ENCODE measurements at places on chromosomes 1 and 21.

DNA sequence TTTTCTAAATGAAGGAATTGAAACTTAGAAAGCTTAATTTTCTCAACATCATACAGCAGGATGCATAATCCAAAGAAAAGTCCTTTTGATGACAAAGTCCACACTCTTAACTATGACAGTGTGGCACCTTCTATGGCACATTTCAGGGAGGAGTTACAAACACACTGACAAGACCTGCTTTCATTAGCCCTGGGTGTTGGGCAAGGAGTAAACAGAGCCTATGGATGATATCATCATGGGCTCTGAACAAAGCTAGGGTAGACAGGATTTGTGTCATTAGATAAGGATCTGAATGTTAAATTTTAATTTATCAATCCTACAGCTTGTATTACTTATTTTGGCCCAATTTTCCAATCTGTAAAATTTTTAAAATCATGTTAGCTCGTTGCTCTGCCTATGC lies 62.6 kb upstream of the DENND1B start:
- DNase-seq: no peak

DNA sequence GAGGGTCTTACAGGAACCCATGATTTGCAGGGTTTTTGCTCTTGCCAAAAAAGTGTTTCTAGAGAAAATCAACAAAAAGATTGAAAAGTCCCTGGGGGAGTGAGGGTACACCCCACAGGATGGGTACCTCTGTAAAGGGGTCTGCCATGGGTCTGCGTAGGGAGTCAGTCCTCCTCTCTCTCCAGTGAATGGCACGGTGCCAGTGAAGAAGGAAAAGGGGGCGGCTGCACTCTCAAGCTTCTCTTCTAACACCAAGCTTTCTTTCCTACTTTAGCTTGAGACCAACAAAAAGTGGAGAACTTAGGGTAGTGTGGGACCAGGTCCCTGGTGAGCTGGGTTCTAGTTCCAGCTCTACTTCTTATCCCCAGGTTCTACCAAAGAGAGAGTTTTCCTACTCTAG lies 87.4 kb downstream of the GLUL start:
- DNase-seq: no peak

DNA sequence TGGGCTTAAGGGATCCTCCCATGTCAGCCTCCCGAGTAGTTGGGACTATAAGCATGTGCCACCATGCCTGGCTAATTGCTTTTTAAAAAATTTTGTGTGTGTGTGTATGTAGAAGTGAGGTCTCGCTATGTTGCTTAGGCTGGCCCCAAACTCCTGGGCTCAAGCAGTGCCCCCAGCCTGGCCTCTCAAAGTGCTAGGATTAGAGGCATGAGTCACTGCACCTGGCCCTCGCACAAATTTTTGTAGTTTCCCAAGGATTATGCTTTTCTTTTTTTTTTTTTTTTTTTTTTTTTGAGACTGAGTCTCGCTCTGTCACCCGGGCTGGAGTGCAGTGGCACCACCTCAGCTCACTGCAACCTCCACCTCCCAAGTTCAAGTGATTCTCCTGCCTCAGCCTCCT lies 144.4 kb upstream of the HNRNPU start:
- no peak for DNase-seq

- no peak for DNase-seq
These were observed 6.3 kb downstream of the EBNA1BP2 start for GRCh38 chr1:43165765-43166164.

GRCh38 chr1:67616394-67616985 lies 68.5 kb upstream of the GADD45A start:
- DNase-seq: no peak

DNA sequence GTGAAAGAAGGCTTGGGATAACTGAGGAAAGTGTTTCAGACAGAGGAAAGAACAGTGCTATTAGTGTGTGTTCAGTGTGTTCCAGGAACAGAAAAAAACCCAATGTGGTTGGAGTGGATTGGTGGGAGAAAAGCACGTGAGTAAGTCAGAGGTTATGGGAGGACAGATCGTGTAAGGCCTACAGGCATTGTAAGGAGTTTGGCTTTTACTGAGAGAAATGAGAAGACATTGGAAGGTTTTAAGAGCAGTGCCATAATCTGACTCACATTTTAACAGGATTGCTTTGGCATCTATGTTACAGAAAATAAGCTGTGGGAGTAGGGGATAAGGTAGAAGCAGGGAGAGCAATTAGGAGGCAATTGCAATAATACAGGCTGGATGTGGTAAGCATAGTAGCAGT lies 4.8 kb downstream of the ARPC5 start:
- DNase-seq: no peak

- no peak for DNase-seq
These were observed 17.3 kb upstream of the ACADM start for GRCh38 chr1:75707191-75707590.

GRCh38 chr1:10519016-10519417 lies 44.3 kb downstream of the PEX14 start:
- DNase-seq: no peak

DNA sequence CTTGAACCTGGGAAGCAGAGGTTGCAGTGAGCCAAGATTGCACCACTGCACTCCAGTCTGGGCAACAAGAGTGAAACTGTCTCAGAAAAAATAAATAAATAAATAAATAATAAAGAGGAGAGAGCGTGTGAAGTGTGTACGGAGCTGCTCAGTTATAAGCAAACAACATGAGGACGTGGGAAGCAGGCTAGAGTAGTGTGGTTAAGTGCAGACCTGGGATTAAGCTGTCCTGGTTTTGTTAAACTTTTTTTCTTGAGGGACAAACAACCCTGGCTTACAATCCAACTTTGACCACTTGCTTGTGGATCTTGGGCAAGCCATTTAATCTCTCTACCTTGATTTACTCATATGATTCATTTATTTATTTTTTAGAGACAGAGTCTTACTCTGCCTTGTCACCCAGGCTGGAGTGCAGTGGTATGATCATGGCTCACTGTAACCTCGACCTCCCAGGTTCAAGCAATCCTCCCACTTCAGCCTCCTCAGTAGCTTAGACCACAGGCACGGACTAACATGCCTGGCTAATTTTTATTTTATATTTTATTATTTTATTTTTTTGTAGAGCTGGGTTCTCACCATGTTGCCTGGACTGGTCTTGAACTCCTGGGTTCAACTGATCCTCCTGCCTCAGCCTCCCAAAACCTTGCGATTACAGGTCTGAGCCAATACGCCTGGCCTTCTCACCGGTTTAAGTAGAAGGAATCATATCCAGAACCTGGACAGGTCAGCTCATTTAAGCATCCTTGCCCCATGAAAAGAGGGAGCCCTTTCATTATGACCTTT lies 52.7 kb downstream of the RPS6KA1 start:
- DNase-seq: no peak

DNA sequence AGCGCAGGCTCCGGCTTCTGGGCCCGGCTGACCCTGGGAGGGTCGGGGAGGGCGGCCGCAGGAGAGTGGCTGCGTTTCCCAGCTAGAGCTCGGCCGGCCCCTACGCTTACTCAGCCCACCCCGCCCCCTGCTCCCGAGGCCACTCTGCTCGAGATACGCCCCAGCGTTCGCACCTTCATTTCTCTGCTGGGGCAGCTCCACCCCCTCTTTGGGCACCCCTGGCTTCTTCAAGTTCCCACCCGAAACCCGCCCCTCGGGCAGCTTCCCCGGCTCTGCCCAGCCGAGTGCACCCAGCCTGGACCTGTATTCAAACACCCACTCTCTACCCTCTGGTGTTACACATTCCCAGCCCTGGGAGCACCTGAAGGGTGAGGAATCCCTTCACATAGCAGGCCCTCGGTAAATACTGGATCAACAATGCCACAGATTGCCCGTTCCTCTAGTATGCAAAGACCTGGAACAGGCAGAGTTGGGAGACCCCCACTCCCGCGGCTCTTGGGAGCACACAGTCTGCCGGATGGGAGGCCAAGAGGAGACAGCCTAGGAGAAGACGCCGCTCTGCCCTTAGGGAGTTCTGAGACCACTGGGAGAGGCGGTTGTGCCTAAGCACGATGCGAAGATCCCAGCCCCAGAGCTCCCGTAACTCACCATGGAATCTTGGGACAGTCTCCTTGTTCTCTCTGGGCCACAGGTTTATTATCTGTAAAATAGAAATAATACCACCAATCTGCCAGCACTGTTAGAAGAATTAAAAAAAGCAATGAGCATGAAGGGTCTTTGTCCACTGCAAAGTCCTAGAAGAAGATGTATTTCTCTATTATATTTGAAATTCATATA lies 566 bp upstream of the PAQR7 start:
- DNase-seq: no peak

DNA sequence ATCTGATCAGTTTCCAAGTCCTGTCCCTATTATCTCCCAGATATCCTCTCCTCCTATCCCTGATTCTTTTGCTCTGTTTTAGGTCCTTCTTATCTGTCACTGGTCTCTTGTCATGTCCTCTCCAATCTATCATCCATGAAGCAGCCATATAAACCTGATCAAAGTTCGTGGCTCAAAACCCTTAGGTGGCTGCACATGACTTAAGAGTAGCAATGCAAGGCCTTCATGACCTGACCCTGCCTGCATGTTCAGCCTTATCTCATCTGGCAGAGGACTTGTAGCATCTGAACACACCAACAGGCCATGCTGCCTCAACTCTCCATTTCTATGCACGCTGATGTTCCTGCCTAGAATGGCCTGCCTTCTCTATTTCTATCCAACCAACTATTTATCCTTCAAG lies 65.2 kb downstream of the NOS1AP start:
- no peak for DNase-seq

DNA sequence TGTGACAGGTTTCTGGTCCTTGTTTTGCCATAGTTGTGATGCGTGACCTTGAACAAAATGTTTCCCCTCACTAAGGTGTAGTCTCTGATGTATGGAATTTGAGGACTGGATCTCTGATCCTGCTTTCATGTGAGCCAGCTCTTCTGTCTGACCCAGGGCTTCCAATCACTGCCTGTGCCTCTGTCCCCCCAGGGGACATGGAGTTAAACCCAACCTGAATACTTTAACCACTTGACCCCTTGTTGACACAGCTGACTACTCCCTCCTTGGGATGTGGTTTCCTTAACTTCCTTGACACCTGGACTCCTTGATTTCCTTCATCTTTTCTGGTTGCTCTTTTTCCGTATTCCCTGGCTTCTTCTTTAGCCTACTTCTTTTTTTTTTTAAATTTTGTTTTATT lies 36.0 kb upstream of the SSBP3 start:
- DNase-seq: no peak

GRCh38 chr1:62038594-62039284 lies 155.9 kb upstream of the L1TD1 start:
- DNase-seq: no peak

DNA sequence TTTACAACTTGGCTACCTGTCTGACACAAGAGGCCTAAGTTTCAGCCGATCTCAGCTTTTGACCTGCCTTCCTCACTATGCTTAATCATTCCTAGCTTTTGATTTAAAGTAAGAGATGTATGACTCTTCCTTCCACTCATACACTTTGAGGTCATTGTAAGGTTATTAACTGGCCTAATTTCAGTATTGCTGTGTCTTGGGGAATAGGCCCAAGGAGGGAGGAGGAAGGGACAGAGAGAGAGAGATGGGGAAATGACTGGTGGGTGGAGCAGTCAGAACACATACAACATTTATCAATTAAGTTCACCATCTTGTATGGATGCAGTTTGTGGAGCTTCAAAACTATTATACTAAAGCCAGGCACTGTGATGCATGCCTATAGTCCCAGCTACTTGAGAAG lies 28.3 kb upstream of the FAM20B start:
- no peak for DNase-seq

- DNase-seq: no peak
These were observed 148.6 kb downstream of the CHD1L start for GRCh38 chr1:147391114-147391513.

DNA sequence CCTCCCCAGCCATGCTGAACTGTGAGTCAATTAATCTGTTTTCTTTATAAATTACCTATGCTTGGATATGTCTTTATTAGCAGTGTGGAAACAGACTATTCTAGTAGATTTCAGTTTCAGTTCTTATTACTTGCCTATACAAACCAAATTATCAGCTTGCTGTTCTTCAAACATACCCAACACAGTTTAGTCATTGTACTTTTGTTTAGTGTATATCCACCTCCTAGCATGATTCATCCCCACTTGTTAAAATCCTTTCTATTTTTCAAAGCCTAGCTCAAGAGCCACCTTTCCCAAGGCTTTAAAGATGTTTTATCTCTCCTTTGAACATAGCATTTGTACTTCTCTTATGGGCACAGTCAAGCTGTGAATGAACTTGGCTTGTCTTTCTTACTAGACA lies 195.6 kb upstream of the ZRANB2 start:
- DNase-seq: no peak

All from fibroblast of skin of back (primary cell).